ENCODE measurements at places on chromosomes 16 and 17. TPM values are rescaled to one million over a fixed set of nuclear protein-coding genes. Genes with fewer than 3 reads are reported as not detected.
A peak's percentile ranks its signal among the peaks of the same experiment; 100 is the strongest.

DNA sequence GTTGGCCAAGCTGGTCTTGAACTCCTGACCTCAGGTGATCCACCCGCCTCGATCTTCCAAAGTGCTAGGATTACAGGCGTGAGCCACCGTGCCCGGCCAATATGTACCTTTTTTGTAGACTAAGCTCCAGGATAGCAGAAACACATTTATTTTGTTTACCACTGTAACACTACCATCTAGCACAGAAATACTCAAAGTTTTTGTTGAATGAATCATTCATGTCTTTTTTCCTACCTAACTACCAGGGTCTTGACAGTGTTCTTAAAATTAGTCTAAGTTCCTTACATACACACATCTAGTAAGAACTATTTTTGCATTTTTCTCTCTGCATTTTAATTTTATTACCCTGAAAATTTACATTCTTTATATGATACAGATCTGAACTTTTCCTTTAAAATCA, 44.4 kb downstream of the AKAP10 start:
- no peak for DNase-seq

- DNase-seq, result no peak
Measured at GRCh38 chr17:44307387-44308186, 814 bp upstream of the RUNDC3A start.

GRCh38 chr16:46830417-46830901, 521 bp downstream of the C16orf87 start:
- DNase-seq, result peak; percentile 43

DNA sequence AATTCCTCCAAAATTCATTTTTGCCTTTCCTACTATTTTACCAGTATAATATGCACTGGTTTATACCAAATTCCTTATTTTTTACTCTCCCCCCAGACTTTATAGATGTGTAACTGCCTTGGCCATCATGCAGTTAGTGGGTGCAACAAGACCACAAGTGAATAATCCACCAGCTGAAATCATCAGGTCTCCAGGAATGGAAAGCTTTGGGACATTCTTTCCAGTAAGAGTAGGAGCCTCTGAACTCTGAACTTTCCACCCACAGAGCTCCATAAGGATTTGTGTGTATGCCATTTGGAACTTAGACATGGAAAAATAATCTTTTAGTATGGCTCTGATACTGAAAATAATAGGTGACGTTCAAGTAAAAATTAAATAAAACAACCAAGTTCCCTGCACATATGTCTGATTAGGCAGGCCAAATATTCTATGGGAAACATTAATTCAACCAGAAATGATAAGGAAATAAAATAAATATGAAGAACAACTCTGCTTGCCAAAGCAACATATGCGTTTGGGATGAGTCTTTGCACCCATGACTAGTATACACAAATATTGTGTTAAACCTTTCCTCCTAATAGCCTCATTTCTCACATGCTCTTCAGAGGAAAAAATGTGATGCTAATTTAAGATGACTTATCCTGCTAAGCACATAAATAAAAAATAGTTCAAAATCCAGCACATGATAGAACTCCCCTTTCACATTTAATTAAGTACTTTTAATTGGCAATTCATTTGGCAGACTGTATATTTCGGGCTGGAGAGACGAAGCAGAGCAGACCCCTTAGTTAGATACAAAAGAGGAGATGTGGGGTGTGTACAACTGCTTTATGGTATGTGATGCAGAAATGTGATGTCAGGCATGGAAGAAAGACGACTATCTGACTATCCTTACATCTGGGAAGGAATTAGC, 11.6 kb upstream of the LYRM9 start:
- DNase-seq, result no peak

DNA sequence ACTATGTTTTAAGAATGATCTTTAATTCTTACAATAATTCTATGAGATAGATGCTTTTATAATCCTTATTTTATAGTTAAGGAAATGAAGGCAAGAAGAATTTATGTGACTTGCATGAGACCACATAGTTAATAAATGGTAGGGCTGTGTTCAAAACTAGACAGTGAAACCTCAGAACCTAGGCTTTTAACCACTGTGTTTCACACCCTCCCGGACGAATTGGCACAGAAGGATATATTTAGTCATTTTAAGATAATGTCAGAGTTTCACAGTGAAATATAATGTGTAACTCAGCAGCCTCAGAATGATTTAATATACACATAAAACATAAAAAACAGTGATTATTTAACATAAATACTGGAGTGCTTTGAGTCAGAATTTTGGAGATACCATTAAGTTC, 57.0 kb downstream of the NSRP1 start:
- no peak for DNase-seq

DNA sequence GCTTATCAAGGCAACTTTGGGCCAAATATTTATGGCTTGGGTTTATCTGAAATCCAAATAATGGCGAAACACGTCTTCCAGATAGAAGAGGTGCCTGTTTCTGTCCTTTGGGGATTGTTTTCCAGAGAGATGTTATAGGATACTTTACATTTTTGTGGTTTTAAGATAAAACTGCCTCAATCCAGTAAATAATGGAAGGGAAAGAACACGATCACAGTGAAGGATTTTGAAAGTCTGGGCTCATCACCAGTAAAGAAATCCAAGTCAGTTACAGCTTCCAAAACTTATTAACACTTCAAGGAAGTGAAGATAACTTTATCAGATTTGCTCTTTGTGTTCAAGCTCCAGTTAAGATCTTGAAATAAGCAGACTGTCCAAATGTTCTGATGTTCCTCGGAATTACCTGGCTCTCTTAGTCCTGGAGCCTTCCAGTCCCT, 30.1 kb downstream of the DNAH2 start:
- DNase-seq, result no peak

GRCh38 chr17:39684369-39685192, 3.3 kb downstream of the PGAP3 start:
- no peak for DNase-seq

GRCh38 chr16:53678756-53679343, 24.8 kb downstream of the RPGRIP1L start:
- DNase-seq, result no peak

DNA sequence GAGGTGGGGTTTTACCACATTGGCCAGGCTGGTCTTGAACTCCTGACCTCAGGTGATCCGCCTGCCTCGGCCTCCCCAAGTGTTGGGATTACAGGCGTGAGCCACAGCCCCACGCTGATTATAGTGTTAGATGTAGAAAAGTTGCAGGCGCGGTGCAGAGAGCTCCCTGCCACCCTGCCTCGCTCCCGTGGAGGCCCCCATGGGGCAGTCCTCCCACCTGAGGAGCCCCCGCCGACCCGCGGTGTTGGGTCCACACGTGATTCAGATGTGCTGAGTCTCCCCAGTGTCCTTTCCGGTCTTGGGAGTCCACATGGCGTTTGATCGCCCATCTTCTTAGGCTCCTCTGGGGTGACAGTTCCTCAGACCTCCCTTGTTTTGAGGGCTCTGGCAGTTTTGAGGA, 5.2 kb upstream of the RPL13 start:
- no peak for DNase-seq

DNA sequence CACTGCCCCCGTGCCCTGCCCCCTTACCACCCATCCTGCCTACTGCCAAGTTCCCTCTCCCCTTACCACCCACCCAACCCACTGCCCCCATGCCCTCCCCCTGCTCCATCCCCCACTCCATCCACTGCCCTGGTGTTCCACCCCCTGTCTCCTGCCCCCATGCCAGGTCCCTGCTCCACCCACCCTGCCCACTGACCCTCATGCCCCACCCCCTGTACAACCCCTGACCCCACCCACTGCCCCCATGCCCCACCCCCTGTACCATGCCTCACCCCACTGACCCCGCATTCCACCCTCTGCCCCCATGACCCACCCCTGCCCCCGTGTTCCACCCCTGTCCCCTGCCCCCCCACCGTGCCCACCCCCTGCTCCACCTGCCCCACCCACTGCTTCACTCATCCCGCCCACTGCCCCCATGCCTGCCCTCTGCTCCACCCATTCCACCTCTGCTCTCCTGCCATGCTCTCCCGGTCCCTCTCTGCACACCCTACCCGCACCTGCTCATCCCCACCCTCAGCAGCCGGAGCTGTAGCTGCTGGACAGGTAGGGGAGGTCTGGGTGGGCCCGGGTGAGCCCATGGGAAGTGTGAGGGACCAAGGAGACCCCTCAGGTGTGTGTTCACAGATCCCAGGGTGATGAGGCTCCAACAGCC, 7.4 kb upstream of the FN3KRP start:
- no peak for DNase-seq

- no peak for DNase-seq
Measured at GRCh38 chr16:72963533-72964315, 84.2 kb downstream of the ZFHX3 start.

GRCh38 chr17:82527898-82528297, 8.4 kb downstream of the FOXK2 start:
- no peak for DNase-seq

- DNase-seq, result peak; percentile 88
Measured at GRCh38 chr17:19448341-19449268, 37.6 kb downstream of the RNF112 start.

DNA sequence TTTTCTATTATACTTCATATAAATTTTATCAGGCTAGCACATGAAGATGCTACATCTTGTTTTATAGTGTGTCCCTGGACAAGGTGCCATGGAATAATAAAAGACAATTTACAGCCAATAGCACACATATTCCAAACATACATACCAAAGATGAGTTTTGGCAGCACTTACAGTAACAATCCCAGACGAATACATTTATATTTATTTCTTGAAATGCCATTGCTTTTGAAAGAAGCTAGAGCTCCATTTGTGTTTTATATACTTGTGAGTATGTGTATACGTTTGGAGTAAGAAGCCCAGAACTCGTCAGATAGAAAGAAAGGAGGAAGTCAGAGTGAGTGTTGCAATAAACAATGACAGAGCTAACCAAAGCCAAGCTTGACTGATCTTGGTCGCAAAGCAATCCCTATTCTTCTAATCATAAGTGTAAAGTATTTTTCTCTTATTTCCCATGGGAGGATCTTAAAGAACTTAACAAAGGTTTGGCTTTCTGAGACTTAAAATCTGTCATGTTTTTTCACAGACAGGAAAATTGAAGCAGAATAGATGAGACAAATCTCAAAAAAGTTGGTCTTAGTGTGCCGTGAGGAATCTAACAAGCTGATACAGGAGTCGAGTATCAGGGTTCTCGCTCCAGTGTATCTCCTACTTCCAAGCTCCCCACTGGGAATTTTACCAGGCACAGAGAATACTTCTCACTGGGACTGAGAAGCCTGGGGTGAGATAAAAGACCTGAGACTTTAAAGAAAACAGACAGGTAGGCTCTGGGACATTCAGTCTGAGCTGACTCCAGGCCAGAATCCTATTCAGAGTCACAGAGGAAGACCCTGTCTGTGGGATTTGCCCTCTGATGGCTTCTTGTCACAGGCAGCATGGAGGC, 175.4 kb downstream of the AATF start:
- no peak for DNase-seq

DNA sequence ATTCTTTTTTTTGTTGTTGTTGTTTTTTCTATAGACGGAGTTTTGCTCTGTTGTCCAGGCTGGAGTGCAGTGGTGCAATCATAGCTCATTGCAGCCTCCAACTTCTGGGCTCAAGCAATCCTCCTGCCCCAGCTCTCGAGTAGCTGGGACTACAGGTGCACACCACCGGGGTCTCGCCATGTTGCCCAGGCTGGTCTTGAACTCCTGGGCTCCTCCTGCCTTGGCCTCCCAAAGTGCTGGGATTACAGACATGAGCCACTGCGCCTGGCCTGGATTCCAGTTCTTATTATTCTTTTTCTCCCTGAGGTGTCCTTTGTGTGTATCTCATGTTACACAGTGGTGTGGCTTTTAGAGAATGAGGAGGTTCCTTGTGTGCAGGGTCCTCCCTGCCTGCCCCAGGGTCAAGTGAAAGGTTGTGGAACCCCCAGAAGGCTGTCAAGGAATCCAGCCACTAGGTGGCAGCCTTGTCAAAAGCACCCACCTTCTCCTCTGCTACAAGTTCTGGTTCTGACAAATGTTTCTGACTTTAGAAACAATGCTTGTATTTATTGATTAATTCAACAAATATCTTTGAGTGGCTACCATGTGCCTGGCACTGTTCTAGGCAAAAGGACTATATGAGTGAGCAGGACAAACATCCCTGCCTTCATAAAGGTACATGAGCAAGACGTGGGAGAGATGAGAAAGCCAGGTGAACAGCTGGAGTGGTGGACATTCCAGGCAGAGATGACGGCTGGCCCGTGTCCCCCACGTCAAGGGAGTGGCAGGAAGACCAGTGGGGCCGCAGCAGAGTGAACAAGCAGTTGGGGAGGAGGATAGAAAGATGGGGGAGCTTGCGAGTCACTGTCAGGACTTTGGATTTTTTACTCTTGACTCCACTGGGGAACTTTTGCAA, 112.4 kb downstream of the SPECC1 start:
- DNase-seq, result peak; percentile 70

DNA sequence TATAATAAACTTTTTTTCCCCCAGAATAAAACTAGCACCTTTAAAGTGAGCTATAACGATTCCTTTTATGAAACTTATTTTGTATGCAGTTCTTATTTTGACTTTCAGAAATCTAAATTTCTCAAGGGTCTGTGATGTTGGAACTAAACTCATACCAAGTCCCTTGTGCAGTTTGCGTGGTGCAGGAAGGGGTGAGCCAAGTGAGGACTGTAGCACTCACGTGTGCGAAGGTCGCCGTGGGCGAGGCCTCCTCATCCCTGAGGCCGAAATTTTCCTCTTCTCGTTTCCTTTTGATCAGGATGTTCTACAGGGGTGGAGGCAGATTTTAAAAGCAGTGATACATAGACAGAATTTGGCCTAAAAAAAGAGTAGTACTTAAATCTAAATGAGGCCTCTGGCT, 73.7 kb downstream of the RPTOR start:
- DNase-seq, result no peak

DNA sequence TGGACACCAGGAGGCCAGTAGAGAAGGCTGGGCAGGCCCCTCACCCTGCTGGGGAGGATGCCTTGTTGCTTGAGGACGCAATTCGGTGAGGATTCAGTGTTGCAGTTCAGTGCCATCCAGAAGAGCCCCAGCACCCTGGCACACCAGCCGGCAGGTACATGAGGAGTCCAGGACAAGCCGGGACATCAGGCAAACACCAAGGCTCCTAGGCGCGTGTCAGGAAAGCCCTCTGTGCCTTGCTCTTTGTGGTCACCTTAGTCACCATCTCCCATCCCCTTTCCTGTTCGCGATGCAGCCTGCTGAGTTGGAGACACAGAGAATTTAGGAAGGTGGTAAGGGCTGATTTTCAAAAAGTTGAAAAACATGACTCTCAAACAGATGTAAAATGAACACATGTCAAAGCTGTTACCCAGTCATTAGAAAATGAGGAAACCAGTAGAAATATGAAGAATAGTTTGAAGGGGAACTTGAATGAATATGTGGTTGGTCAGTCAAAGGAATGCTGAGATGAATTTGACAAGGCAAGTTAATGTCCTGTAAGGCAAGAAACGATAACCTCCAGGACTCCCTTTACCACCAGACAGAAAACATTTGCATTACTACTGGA, 2.3 kb upstream of the NCBP3 start:
- DNase-seq, result no peak

- DNase-seq, result no peak
Measured at GRCh38 chr17:3761036-3761917, 37.6 kb downstream of the HASPIN start.

GRCh38 chr16:25838724-25839186, 147.0 kb downstream of the HS3ST4 start:
- DNase-seq, result peak; percentile 62

The ETV4 gene
- 3.2 TPM for total RNA-seq

The ASIC2 gene
- total RNA-seq, result 0.17 TPM

The ALOX15B gene
- total RNA-seq, result not detected

The CYBA gene
- total RNA-seq, result 286 TPM

The CRHR1 gene
- total RNA-seq, result not detected

Data from dermis blood vessel endothelial cell (primary cell).